ENCODE measurements at places on chromosomes 6 and 20. TPM values are rescaled to one million over a fixed set of nuclear protein-coding genes. Genes with fewer than 3 reads are reported as not detected.

The PRR18 gene
- polyA plus RNA-seq = not detected

The SLC17A1 gene
- not detected for polyA plus RNA-seq

The GHRH gene
- polyA plus RNA-seq = not detected

The SIRPD gene
- not detected for polyA plus RNA-seq

The EEF1A2 gene
- 0.09 TPM for polyA plus RNA-seq

The PAK5 gene
- polyA plus RNA-seq = not detected

The C6orf141 gene
- 13.8 TPM for polyA plus RNA-seq

The CHRNA4 gene
- not detected for polyA plus RNA-seq

The ADGRF1 gene
- 8.7 TPM for polyA plus RNA-seq

The SLC22A2 gene
- polyA plus RNA-seq = not detected

The ERVFRD-1 gene
- not detected for polyA plus RNA-seq

The LRP11 gene
- 15.5 TPM for polyA plus RNA-seq

The TFAP2A gene
- polyA plus RNA-seq = 26.0 TPM

The PLCB4 gene
- polyA plus RNA-seq = 0.49 TPM

The OR2J1 gene
- not detected for polyA plus RNA-seq

The PPP1R16B gene
- not detected for polyA plus RNA-seq

The CDH4 gene
- polyA plus RNA-seq = 7.3 TPM

The GJA10 gene
- polyA plus RNA-seq = not detected

The CST7 gene
- not detected for polyA plus RNA-seq

The JPH2 gene
- polyA plus RNA-seq = 2.6 TPM

The EPHA7 gene
- not detected for polyA plus RNA-seq

The RBBP8NL gene
- polyA plus RNA-seq = not detected

The ABHD16B gene
- not detected for polyA plus RNA-seq

The SAPCD1 gene
- 2.6 TPM for polyA plus RNA-seq

The TREM1 gene
- polyA plus RNA-seq = not detected

The TDRD6 gene
- 0.01 TPM for polyA plus RNA-seq

The OR12D3 gene
- not detected for polyA plus RNA-seq

The GSTA3 gene
- not detected for polyA plus RNA-seq

The SOX18 gene
- 0.04 TPM for polyA plus RNA-seq

The NANP gene
- 4.0 TPM for polyA plus RNA-seq

The THBD gene
- polyA plus RNA-seq = 1.8 TPM

The HAO1 gene
- not detected for polyA plus RNA-seq

The PROKR2 gene
- polyA plus RNA-seq = not detected

The TGM2 gene
- polyA plus RNA-seq = 29.5 TPM

The DEF6 gene
- polyA plus RNA-seq = 26.4 TPM

The CNPY3 gene
- polyA plus RNA-seq = 49.5 TPM

The LGSN gene
- not detected for polyA plus RNA-seq

The CTAGE9 gene
- not detected for polyA plus RNA-seq

The PARD6B gene
- polyA plus RNA-seq = 1.0 TPM

The AGPAT4 gene
- 2.3 TPM for polyA plus RNA-seq

The LAMA4 gene
- polyA plus RNA-seq = 0.08 TPM

The HLA-DMB gene
- not detected for polyA plus RNA-seq

The BCAS1 gene
- not detected for polyA plus RNA-seq

The MLN gene
- not detected for polyA plus RNA-seq

The HUS1B gene
- polyA plus RNA-seq = 0.06 TPM

The KCNS1 gene
- polyA plus RNA-seq = 1.6 TPM

The CD93 gene
- polyA plus RNA-seq = not detected

The BTNL2 gene
- polyA plus RNA-seq = not detected

All from foreskin keratinocyte (primary cell).